ENCODE measurements at places on chromosomes 6 and 20.

DNA sequence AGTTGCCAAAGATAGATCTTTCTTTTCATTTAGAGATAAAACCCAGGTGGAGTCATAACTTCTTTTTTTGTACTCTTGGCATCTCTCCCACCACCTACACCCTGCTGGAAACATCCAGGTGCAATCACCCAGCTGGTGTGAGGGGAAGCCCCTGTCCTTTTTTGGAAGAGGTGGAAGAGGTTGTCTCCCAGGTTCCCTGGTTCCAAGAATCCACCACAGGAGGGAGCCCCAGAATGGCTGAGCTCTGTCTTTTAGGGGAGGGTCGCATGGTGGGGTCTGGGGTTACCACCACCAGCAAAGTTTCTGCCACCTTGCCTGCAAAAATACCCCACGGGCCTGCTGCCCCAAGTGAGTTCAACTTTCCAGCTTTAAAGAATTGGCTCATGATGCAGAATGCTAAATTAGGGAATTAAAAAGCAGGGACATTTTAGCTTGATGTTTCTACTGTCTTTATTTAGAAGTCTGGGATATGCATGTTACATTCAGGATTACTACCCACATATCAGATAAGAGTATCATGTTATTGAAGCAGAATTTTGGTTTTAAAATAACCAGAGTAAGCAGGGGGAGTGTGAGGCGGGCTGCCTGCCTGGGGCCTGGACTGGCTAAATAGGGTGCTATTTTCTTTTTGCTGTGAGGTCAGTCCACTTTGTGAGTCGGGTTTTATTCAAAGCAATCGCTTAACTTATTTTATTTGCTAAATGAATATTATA is 11.0 kb downstream of the SMOC2 start:
- DNase-seq = peak; percentile 52

- no peak for DNase-seq
These were observed 90.2 kb upstream of the HDAC2 start for GRCh38 chr6:114061116-114061515.

DNA sequence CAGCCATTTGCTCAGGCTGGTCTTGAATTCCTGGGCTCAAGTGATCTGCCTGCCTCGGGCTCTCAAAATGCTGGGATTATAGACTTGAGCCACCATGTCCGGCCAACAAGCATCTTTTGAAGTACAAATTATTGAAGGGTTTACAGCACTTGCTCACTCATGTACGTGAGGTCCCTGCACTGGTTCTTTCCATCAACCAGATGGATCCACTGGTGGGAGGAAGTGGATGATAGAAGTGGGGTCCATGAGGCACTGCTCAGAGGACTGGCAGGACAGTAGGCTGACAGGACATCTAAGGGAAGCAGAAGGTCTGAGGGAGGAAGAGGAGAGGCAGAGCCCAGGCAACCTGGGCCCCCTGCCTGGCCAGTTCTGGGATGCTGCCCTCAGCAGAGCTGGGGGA is 109.2 kb upstream of the NXT1 start:
- no peak for DNase-seq

- no peak for DNase-seq
These were observed 25.6 kb downstream of the UTRN start for GRCh38 chr6:144310765-144311164.

GRCh38 chr20:47817573-47817972 is 32.3 kb upstream of the SULF2 start:
- peak; percentile 71 for DNase-seq

DNA sequence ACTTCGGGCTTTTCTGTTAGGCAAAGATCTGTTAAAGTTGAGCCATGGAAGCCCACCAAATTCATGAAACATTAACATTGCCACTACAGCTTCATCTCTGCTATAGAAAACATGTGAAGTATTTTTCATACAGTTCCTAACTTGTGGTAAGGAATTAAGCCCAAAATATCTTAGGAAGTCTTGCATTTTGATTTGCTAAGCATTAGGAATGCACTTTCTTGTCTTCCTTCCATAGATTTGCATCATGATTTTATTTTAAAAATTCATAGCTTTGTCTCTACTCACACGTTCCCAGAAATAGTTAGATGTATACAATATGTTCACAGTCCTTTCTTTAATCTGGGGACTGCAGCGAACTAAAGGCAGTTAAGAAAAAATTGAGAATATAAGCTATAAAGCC is 325.6 kb downstream of the CENPW start:
- no peak for DNase-seq

- no peak for DNase-seq
These were observed 39.0 kb downstream of the BCKDHB start for GRCh38 chr6:80145509-80145908.

DNA sequence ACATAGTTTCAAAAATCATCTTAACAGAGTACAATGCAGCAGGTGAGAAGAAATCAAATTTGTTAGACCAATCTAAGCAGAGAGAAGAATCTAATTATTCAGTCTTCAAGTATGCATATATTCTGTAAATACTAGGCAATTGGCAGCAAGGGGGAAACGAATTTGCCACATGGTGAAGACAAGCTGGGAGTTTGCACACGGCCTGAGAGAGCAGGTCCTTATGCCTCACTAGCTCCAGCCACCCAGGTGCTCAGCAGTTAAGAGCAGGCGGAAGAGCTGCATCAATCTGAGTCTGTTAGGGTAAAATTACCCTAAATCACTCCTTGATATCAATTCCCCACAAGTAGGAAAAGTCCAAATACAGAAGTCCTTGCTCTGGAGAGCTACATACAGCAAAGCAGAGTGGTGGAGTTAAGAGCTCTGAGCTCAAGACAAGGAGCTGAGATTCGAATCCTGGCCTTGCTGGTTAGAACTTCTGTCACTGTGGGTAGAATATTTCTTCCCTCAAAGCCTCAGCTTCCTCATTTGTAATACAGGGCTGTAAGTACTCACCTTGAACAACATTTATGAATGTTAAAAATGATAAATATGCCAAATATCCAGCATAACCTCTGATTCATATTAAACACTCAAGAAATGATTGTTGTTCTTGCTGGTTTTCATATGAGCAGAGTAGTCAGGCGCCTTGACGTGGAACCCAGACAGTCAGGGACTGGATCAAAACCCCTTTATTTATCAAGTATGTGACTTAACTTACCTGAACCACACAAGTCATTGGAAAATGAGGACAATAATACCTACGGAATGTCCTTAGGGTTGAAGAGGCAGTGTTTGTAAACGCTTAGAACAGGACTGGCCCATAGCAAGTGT is 444.2 kb downstream of the CDH26 start:
- no peak for DNase-seq

- no peak for DNase-seq
These were observed 202.7 kb downstream of the MANEA start for GRCh38 chr6:95780037-95780436.

DNA sequence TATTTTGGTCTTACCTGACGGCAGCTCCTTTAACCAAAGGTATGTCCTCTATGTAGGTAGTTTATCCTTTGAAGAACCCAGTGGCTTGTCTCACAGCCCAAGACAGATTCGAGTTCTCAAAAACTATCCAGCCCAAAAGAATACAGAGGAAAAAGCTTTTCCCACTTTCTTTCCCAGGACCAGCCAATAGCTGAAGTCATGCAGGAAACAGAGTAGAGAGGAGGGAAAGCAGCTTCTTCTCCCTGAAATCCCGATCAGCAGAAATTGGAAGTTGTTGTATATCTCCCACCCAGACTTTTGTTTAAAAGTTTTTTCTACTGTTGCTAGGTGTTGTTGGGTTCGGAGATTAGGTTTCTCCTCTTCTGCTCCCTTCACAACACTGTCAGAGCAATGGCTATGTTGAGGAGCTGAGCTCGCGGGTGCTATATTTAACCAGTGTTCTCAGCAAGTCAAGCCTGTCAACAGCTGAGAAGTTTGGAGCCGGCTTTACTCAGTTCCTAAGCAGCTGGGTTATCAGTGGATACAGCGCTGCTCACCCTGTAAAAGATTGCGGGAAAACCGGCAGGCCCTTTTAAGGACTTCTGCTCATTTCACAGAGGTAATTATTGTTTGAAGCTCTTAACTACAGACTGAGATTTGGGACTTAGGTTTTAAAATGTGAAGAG is at the start of gene FILIP1:
TSS of gene FILIP1 (minus strand) at position 401 of the 665 bp plus-strand sequence. CDS start 78,828 bp downstream, outside the sequence.
- DNase-seq = no peak

DNA sequence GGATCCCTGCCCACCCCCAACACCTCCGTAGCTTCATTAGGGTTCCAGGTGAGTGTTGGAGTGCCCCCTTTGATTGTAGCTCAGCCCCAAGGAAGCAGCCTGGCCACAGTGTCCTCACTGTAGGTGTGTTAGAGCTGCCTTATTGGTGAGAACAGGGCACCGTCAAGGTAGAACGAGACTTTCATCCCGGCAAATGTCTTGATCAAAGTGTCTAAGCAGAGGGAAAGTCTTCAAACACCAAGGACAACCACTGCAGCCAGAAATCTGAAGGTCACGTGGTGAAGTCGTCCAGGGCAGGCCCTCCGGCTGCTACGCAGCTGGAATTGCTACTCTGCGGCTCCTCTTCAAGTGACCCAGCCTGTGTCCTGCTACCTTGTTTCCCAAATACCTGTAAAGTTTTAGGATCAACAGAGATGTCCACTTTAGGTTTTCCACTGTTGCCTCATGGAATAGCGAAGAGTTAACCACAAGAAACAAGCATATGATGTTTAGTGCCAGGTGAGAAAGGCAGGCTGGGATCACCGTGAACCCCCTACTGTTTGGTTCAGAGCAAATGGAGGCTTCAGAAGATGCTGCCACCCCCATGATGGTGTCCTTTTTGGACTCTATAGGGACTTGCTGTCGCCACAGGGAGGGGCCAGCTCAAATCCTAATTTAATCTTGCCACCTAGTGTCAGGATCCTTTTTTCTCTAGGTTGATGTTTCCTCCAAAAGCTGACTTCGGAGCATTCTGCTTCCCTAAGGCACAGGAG is 1.7 kb upstream of the DLL1 start:
- DNase-seq = no peak

DNA sequence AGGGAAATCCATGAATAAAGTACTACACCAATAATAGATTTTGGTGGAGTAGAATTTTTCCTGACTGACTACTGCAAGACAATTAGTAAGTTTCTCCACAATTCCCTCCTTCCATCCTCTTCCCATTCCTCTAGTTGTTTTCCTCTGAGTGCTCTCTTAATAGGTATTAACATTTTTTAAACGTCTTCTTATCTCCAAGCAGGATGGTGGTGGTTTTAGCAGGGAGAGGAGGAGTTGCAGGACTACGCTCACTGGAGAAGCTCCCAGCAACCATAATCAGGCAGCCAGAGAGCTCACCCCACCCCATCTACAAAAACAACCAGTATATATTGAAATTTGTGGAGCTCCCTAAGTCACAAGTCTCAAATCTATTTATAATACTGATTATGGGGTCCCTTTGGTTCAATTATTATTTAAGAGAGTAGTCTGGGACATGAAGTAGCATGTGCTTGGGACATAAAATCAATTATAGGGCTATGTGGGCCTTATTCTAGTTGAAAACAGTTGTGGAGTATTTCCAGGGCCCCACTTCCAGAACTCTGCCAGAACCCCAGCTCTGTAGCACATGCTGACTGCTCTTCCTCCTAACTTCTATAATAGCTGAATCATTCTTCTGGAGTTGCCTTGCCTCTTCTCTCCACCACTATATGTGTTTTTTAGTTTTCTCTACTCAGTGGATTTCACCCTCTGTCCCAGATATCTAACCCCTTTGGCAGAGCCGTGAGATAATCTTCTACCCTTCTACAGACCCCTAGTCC is 49.8 kb downstream of the MYB start:
- DNase-seq = no peak

DNA sequence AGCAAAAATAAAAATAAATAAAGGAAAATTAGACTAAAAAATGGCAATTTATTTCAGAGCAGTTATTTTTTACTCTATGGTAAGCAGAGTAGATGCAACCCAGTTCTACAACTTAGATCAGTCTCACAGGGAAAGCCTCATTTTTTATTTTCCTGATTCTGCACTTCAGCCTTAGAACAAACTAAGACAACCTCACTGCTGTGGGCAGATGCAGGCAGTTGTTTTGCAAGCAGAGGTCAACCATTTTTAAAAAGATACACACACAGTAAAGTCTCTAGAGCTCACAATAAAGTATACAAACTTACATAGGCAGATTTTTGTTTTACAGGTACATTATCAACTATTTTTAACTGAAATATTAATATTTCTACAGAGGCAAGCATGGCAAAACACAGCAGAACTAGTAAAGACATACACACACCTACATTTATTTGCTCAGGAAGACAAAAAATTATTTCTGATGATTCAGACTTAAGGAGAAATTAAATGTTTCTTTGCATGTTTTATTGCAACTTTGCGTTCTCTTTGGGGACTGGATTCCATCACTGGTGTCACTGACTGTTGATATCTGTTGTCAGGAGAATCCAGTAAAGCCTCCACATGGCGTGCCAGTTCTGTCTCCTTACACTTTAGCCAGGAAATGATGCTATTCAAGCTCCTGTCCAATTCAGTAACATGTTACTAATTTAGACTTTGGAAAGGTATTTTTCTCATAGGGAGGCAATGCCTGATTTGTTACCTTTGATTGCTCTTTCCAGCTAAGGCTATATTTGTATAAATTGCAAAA is 102.7 kb downstream of the TRDN start:
- DNase-seq = no peak

DNA sequence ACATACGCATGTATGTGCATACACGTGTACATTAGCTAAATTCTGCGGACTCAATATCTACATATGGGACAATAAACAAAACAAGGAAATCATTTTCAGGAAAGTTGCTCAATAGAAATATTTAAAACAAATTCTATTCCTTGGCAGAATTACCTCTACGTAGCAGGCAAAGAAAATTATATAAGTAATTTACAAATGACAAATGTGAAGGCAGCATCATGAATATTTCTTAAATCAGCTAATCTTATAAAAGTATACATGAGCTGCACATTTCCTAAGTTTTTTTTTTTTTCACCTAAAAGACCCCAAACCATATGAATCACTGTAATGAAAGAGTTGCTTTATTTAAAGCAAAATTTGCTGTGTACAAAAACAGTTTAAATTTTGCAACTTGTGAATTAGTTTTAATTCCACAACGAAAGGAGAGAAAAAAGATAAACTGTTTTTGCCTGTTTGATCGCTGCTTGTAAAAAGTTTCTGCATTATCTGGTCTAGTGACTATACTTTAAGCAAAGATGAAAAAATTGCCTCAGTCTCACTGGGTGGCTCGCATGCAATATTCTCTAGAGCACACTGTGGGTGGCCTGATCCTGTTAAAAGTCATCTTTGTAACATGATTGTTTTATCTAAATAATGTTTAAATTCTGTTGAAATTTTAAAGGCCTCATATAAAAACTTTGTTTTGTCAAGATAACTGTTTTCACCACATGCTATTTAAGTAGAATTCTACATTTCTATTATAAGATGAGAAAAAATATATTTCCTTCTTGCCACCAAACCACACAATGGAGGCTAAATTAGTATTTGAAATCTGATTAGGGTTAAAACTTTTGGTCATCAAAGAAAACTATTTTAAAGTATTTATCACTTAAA is 57.1 kb downstream of the HUS1B start:
- DNase-seq = no peak

DNA sequence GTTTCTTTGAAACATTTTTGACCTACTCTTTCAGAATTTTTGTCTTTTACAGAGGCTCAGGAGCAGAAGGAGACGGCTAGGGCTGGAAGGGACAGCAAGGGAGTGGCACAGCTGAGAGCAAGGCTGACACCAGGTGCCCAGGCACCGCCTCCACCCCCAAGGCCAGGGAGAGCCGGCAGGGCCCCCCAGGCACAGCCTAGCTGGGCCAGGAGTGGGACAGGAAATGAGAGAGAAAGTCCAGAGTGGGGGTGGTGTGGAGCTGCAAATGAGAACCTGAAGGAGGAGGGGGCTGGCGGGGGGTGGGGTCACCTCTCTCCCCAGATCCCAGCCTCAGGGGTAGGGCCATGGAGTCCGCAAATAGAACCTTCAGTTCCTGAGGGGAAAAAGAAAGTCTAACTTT is 236.7 kb downstream of the CDC5L start:
- no peak for DNase-seq

- DNase-seq = no peak
These were observed 274.9 kb downstream of the HAO1 start for GRCh38 chr20:7665376-7665775.

- peak; percentile 54 for DNase-seq
These were observed 247.8 kb upstream of the JAG1 start for GRCh38 chr20:10921491-10922010.

Measured in foreskin keratinocyte (primary cell).